ENCODE measurements at places on chromosomes 2 and 18.

DNA sequence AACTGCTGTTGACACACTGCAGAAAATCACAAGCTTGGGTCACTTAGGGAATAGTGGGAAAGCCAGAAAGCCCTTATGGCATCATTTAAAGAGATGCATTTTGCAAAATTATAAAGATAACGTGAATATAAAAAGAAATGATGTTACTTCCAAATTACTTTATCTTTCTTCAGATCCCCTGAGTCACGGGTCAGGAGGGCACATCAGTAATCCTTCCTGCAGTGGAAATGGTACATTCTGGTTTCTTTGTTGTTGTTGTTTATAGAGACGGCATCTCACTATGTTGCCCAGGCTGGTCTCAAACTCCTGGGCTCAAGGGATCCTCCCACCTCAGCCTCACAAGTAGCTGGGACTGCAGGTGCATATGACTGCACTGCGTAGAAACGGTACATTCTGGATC, 9.8 kb upstream of the EPG5 start:
- no peak for DNase-seq

DNA sequence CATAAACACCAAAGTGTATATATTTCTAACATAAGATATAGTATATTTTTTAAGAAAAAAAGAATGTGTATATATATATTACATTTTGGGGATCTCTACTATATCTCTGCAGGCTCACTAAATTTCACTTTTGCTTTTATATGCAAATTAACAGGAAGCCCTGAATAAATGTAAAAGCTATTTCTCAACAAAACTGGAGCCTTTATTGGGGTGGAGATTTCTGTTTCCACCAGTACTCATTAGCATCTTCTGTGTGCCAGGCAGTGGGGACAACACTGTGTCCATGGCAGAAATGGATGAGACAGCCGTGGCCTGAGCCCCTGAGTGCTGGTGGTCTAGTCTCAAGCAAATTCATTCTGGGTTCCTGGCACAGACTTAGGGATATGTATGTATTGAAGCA, 41.3 kb downstream of the C18orf63 start:
- DNase-seq, result no peak

GRCh38 chr2:173401716-173402326, 47.1 kb downstream of the CDCA7 start:
- no peak for DNase-seq

- DNase-seq, result no peak
These were observed 103.6 kb downstream of the DOCK10 start for GRCh38 chr2:224938651-224939182.

DNA sequence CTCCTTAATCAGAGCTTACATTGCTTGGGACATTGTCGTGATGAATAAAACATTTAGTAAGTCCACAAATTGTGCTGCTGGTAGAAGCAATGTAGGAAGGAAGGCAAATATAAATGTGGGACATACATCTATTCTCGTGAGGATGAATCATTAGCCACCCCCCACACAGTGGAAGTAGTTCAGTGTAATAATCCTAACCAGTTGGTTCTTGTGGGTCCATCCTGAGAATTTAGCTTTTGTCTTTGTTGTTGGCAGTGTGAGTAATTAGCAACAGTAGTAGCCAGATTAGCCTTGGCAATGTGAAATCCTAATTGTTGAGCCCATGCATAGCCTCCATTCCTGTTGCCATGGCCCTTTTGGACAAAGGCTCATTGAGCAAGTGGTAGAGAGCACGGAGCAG, 532.1 kb downstream of the FBXO15 start:
- no peak for DNase-seq

DNA sequence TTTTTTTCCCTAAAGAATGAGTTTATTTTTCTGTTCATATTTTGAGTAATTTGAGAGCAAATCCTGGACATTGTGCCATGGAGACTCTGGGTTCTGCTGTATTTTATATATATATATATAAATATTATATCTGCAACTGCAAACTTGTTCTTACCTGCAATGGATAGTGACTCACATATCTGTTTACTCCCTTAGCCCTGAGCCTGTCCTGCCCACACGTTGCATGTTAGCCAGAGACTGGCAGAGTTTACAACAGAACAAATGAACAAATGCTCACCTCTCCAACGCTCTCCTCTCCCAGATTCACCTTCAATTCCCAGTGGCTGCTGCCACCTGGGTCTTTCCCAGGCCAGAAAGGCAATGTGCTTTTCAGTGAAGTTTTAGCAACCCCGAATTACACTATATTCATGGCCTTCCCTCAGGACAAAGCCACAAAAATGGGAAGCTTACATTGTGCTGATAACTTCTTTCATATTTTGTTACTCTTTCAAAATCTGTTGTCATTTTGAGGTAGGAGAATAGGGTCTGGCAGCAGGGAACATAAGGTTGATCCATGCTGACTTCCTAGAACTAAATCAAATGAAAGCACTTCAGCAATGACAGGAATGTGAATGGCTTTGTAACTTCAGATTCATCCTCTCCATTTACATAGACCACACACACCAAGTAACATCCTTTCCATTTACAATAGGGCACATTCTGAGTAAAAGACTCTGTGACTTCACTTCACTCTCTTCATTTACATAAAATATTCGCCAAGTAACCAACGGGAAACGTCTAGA, 105.4 kb upstream of the FAM110C start:
- no peak for DNase-seq

DNA sequence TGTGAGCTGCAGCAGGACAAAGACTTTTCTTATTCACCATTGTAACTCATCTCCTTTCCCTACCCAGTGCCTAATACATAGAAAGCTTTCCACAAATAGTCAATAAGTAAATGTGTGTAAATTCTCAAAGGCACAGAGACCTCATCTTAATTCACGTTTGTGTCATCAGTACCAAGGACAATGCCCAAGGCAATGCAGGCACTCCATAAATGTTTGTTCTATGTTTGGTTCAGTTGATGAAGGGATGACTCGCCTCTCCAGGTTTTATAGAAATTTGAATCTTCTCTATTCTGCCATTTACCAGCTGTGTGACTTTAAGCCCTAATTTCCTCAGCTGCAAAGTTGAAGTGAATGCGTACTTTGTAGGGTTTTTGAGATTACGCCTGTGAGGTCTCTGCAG, 2.1 kb upstream of the MOGAT1 start:
- DNase-seq, result no peak

GRCh38 chr18:67109535-67109934, 407.0 kb downstream of the DSEL start:
- no peak for DNase-seq

- DNase-seq, result no peak
These were observed 50.9 kb downstream of the ZEB2 start for GRCh38 chr2:144468823-144469595.

DNA sequence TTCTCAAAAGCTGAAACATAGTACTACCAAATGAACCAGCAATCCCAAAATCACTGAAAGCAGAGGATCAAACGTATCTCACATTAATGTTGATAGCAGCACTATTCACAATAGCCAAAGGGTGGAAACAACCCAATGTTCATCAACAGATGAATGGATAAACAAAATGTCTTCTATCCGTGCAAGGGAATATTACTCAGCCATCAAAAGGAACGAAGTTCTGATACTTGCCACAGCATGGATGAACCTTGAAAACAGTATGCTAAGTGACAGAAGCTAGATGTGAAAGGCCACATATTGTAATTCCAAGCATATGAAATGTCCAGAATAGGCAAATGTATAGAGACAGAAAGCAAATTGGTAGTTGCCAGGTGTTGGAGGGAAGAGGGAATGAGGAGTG, 57.0 kb upstream of the CHMP1B start:
- DNase-seq, result no peak
